Stimulated activated memory B cell treated with anti-CD40 and anti-IgM and Interleukin-4, amounts not matched to agents 10 μg/mL and 1 μg/mL and 100 μg/mL, for 72 hours (primary cell): ENCODE measurements at places on chromosomes 1 and 21.
A peak's percentile ranks its signal among the peaks of the same experiment; 100 is the strongest.

- H3K27me3 ChIP-seq: no peaks in the 10 kb centered on the region
- ATAC-seq: no peak
- H3K4me1 ChIP-seq: peaks cover 23% of the 10 kb centered on the region
- no peak overlapping the region for H3K27ac ChIP-seq
- H3K4me3 ChIP-seq: no peak overlapping the region
Observed at GRCh38 chr1:28323720-28324119, 5.1 kb upstream of the MED18 start.

GRCh38 chr1:242787968-242788367 is 263.5 kb upstream of the PLD5 start:
- H3K4me3 ChIP-seq: no peak overlapping the region
- no peaks in the 10 kb centered on the region for H3K27me3 ChIP-seq
- H3K4me1 ChIP-seq: peaks cover 65% of the 10 kb centered on the region
- no peak for ATAC-seq
- peaks cover 18% of the 10 kb centered on the region for H3K36me3 ChIP-seq

DNA sequence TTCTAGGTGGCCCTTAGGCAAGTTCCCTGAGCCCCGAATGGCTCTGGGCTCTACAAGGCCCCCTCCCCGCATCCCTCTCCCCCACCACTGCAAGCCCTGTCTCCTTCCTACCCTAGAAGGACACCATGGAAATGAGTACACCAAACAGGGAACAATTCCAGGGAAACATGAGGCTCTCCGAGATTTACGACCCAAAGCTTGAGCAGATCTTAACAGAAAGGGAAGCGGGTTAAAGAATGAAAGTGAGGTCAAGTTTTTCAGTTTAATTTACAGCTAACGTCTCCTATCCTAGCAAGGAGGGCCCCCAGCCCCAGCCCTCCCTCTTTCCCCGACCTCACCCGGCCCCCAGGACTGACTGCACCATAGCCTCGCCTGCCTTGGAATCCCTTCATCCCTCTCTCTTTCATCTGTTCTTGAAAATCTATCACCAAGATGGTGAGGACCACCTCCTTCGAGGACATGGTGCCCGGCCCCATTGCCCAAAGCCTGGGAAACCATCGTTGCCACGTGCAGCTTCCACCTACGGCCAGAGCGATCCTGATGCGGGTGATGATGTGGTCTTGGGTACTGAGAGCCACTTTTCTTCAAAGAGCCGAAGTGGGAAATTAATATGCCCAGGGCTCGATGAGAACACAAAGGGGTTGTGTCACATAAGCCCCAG is 30.5 kb downstream of the SIM2 start:
- no peaks in the 10 kb centered on the region for H3K4me1 ChIP-seq
- no peak overlapping the region for H3K4me3 ChIP-seq
- no peak overlapping the region for H3K27ac ChIP-seq
- H3K27me3 ChIP-seq: peaks cover 2% of the 10 kb centered on the region
- H3K36me3 ChIP-seq: no peaks in the 10 kb centered on the region

DNA sequence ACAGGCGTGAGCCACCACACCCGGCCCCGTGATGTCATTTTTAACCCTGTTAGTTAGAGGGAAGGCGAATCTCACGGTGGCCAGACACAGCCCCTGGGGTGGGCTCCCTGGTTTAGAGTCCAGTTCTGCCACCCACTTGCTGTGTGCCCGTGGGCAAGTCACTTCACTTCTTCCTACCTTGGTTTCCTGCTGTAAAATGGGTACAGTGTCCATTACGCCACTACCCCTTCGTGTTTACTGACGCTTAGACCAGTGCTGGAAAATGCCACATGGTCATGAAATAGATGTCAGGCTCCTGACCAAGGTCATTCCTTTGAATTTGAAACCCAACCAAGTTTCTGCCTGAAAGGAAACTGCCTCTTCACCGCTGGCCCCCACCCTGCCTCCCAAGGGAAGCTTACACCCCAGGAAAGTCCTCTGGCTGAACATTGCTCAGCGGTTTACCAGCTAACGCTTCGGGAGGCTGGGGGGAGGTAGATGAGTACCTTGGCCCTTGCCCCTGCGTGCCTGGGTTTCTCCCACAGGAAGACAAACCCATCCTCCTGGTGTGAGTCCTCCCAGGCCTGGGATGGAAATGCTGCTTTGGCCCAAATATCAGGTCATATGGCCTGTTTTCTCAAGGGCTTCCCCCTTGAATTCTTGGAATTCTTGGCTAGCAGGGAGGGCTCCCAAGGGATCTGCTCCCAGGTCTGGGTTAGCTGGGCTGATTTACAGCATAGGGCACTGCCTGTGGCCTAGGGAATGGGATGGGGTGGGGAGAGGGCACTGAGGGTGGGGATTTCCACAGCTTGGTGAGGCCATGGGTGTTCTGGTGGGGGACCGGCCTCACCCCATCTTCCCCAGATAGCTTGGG is 7.6 kb upstream of the AADACL4 start:
- H3K27ac ChIP-seq: no peak overlapping the region
- H3K27me3 ChIP-seq: peaks cover 36% of the 10 kb centered on the region
- no peaks in the 10 kb centered on the region for H3K4me1 ChIP-seq
- no peak for ATAC-seq

- no peaks in the 10 kb centered on the region for H3K4me1 ChIP-seq
- peak; percentile 31 for ATAC-seq
- H3K36me3 ChIP-seq: no peaks in the 10 kb centered on the region
- no peak overlapping the region for H3K27ac ChIP-seq
- no peak overlapping the region for H3K4me3 ChIP-seq
Observed at GRCh38 chr21:22795644-22796043, 1797.4 kb downstream of the NCAM2 start.

- no peak overlapping the region for H3K4me3 ChIP-seq
- ATAC-seq: no peak
- no peak overlapping the region for H3K27ac ChIP-seq
- no peaks in the 10 kb centered on the region for H3K36me3 ChIP-seq
- no peaks in the 10 kb centered on the region for H3K4me1 ChIP-seq
Observed at GRCh38 chr1:211639475-211640300, 35.7 kb downstream of the NEK2 start.

GRCh38 chr1:10941891-10942541 is 70.4 kb upstream of the TARDBP start:
- no peak overlapping the region for H3K4me3 ChIP-seq
- no peaks in the 10 kb centered on the region for H3K36me3 ChIP-seq
- no peak overlapping the region for H3K27ac ChIP-seq
- no peak for ATAC-seq
- H3K4me1 ChIP-seq: peaks cover 44% of the 10 kb centered on the region

- no peaks in the 10 kb centered on the region for H3K27me3 ChIP-seq
- H3K36me3 ChIP-seq: no peaks in the 10 kb centered on the region
- H3K27ac ChIP-seq: no peak overlapping the region
- peaks cover 22% of the 10 kb centered on the region for H3K4me1 ChIP-seq
Observed at GRCh38 chr1:109094377-109094803, 3.8 kb downstream of the TMEM167B start.

GRCh38 chr21:43712268-43712942 is 6.5 kb upstream of the PDXK start:
- H3K36me3 ChIP-seq: no peaks in the 10 kb centered on the region
- H3K27ac ChIP-seq: no peak overlapping the region
- H3K4me3 ChIP-seq: no peak overlapping the region
- peaks cover 41% of the 10 kb centered on the region for H3K27me3 ChIP-seq

DNA sequence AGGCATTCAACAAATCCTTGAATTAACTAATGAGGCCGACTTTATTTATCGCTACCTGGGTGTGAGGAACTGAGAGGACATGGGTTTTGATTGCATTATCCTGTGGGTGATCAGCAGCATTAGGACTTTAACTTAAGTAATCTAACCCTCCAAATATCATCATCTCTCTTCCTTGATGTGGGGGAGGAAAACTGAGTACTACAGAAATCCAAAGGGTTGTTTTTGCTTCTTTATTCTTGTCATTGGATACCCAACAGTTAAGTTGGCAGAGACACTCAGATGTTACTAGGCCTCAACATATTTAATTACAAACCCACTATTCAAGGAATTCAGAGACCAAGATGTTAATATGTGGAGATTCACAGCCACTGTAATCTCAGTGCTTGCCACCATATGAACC is 97.4 kb upstream of the ST6GALNAC5 start:
- no peaks in the 10 kb centered on the region for H3K4me1 ChIP-seq
- H3K27me3 ChIP-seq: no peaks in the 10 kb centered on the region
- no peak overlapping the region for H3K27ac ChIP-seq

DNA sequence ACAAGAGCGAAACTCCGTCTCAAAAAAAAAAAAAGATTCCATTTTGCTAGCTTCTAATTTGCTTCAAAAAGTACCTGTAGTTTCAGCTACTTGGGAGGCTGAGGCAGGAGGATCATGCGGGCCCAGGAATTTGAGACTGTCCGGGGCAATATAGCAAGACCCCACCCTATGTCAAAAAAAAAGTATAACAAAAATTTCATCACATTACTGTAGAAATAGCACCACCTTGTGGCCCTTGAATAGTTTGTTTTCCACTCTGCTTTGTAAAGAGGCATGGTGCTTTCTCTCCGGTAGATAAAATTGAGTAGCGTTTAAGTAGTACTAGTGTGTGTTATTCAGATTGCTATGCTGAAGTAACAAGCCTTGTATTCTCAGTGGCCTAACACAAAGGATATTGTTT is 18.2 kb upstream of the MSTO1 start:
- no peak overlapping the region for H3K27ac ChIP-seq
- no peak overlapping the region for H3K4me3 ChIP-seq
- H3K27me3 ChIP-seq: no peaks in the 10 kb centered on the region
- no peak for ATAC-seq
- no peaks in the 10 kb centered on the region for H3K36me3 ChIP-seq

- H3K27me3 ChIP-seq: no peaks in the 10 kb centered on the region
- H3K27ac ChIP-seq: no peak overlapping the region
- no peak for ATAC-seq
- no peak overlapping the region for H3K4me3 ChIP-seq
- H3K36me3 ChIP-seq: no peaks in the 10 kb centered on the region
Observed at GRCh38 chr1:28309702-28310101, 19.1 kb upstream of the MED18 start.

- H3K4me1 ChIP-seq: no peaks in the 10 kb centered on the region
- no peaks in the 10 kb centered on the region for H3K27me3 ChIP-seq
- no peak overlapping the region for H3K4me3 ChIP-seq
- no peak overlapping the region for H3K27ac ChIP-seq
Observed at GRCh38 chr1:239947801-239948200, 143.9 kb upstream of the FMN2 start.

GRCh38 chr1:1539310-1540089 is 924 bp downstream of the TMEM240 start:
- peaks cover 12% of the 10 kb centered on the region for H3K4me1 ChIP-seq
- peaks cover 26% of the 10 kb centered on the region for H3K36me3 ChIP-seq
- no peak overlapping the region for H3K27ac ChIP-seq
- peak overlapping the region; percentile 76 for H3K4me3 ChIP-seq
- H3K27me3 ChIP-seq: peaks cover 10% of the 10 kb centered on the region
- no peak for ATAC-seq

DNA sequence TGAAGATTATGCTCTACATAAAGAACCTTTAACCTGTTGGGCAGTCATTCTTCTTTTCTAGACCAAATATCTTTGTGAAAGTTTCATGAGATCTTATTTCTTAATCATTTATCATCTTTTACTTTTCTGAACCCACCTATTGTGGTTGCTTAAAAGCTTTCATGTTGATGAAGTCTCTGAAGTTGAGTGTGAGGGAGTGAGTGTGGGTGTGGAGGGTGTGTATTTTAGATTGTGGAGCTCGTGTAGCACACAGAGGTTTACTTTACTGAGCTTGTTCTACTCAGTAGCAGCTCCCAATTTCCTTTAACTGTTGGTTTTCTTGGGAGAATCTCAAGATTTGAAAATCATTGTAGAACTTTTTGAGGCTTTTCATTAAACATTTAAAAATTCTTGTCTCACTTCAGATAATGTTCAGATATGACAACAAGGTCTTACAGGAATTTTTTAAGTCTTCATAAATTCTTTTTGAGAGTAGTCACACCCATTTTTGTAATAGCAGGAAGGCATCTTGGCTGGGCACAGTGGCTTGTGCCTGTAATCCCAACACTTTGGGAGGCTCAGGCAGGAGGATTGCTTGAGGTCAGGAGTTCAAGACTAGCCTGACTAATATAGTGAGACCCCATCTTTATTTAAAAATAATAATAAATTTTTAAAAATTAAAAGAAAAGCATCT is 17.0 kb downstream of the SRRM1 start:
- no peaks in the 10 kb centered on the region for H3K27me3 ChIP-seq
- peaks cover 11% of the 10 kb centered on the region for H3K4me1 ChIP-seq
- no peak overlapping the region for H3K27ac ChIP-seq
- no peak overlapping the region for H3K4me3 ChIP-seq
- no peak for ATAC-seq
- H3K36me3 ChIP-seq: peaks cover 43% of the 10 kb centered on the region

DNA sequence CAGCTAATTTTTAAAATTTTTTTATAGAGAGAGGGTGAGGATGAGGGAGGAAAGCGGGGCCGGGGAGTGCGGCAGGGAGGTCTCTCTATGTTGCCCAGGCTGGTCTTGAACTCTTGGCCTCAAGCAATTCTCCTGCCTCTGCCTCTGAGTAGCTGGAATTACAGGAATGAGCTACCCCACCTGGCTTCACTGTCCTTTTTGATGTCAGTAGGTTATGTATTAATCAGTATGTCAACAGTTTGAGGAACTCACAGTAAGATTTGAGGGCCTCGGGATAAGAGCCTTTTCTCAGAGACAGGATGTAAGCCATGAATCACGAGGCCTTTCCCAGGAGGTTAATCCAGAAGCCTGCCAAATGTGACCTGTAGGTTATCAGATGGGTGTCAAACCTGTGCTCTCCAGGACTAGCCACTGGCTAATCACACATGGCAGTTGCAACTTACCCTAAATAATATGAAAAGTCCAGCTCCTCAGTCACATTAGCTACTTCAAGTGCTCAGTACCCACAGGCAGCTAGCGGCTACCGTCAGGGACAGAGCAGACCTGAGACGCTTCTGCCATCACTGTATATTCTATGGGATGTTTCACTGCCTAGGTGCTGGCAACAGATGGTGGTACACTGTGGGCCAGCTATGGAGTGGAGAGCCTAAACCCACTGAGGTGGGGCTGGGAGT is 33.1 kb downstream of the TRIM67 start:
- ATAC-seq: no peak
- peaks cover 35% of the 10 kb centered on the region for H3K27me3 ChIP-seq
- no peak overlapping the region for H3K27ac ChIP-seq

GRCh38 chr1:239912471-239912870 is 179.2 kb upstream of the FMN2 start:
- H3K27me3 ChIP-seq: no peaks in the 10 kb centered on the region
- H3K4me1 ChIP-seq: no peaks in the 10 kb centered on the region
- no peak overlapping the region for H3K4me3 ChIP-seq
- no peaks in the 10 kb centered on the region for H3K36me3 ChIP-seq
- H3K27ac ChIP-seq: no peak overlapping the region

GRCh38 chr1:155044812-155045657 is 6.1 kb upstream of the ADAM15 start:
- no peak overlapping the region for H3K4me3 ChIP-seq
- no peaks in the 10 kb centered on the region for H3K36me3 ChIP-seq
- peak; percentile 83 for ATAC-seq
